Astrocyte of the hippocampus (primary cell): ENCODE measurements at places on chromosomes 16 and 17.

DNA sequence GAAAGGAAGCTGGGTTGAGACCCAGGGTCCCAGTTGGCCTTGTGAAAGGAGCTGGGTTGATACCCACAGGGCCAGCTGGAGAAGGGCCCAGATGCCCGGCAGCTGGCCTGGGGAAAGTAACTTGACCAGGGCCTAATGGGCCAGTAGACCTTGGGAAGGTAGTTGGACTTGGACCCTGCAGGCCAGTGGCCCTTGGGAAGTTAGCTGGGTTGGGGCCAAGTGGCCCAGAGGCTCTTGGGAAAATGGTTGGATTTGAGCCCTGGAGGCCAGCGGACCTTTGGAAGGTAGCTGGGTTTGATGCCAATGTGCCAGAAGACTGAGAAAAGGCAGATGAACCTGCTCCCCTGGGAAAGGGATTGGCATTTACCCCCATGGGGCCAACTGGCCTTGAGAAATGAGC is 13.4 kb downstream of the CHTF8 start:
- no peak for DNase-seq

GRCh38 chr16:76940251-76940650 is 250.7 kb upstream of the MON1B start:
- no peak for DNase-seq

DNA sequence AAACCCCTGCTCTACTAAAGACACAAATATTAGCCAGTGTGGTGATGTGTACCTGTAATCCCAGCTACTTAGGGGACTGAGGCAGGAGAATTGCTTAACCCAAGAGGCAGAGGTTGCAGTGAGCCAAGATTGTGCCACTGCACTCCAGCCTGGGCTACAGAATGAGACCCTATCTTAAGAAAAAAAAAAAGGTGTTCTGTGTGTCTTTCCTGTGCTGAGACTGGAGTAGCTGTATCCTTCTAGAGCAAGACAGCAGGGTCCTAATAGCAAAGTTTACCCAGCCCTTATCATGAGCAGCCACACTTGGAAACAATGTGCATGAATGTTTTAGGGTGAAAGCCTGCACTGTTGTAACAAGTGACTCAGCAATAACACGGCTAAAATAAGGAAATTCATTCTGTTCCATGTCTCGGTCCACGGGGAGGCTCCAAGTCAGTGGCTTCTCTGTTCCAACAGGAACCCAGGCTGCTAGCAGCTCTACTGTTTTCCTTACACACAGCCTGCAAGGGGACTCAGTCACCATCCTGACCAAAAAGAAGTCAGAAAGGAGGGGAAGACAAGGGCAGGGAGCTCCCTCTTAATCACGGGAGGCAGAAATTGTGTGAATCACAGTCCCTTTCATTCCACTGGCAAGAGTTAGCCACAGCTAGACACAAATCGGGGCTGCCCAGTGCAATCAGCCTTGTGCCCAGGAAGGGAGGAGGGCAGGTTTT is 7.1 kb upstream of the SLC5A11 start:
- DNase-seq = peak; percentile 73

DNA sequence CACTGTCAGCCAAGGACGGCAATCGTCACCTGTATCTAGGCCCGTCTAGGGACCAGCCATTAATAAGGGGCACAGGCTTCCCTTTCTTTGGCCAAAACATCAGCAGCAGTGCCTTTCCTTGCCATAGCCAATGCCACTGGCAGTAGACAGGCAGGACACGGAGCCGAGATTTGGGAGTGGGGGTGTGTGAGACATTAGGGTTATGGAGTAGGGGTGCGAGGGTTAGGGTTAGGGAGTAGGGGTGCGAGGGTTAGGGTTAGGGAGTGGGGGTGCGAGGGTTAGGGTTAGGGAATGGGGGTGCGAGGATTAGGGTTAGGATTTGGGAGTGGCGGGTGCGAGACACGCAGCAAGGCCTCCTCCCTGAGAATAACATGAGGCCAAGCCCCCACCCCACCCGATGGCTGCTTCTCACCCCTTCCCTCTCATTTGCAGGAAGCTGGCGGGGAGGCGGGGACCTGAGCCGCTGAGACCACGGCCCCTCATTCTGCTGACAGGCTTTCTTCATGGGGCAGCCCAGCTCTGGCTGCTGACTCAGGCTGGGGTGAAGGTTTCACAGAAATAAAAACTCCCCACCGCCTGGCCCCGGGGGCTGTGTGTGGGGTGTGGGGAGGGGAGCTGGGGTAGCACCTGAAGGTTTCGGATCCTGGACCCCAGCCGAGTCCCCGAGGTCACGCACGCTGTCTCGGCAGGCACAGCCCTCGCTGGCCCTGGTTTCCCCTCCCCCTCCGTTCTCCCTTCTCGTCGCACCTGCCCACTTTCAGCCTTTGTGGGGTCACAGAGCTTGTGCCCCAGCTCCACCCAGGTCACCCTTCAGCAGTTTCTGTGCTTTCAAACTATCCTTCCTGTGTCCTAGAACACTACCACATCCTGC is 93.8 kb downstream of the PGS1 start:
- no peak for DNase-seq

DNA sequence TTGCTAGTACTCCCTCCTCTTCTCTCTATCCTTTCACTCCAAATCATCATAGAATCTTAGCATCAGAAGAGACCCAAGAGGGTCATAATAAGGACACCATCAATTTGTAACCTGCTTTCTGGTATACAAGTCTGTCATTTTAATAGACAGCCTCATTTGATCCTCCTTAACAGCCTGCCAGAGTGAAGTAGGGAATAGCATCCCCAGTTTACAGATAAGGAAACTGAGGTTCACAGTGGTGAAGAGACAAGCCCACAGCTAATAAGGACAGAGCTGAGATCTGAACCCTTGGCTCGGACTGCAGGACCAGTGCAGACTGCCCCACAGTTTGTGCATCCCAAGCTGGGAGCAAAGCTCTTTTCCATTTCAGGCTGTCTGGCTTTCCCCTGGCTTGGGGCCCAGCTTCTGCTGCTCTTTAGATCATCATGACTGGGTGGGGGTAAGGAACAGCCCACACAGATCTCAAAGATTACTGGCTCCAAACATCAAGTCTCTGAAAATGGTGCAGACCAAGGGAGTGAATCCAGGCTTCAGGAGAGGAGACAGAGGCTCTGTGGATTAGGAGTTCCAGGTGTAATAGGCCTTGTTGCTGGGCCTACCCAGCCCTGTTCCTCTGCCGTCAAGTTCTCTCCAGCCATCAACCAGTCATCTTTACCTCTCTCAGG is 10.3 kb upstream of the IGFBP4 start:
- peak; percentile 76 for DNase-seq

- DNase-seq = no peak
These were observed 15.0 kb downstream of the DNAJC7 start for GRCh38 chr17:42002175-42002791.

DNA sequence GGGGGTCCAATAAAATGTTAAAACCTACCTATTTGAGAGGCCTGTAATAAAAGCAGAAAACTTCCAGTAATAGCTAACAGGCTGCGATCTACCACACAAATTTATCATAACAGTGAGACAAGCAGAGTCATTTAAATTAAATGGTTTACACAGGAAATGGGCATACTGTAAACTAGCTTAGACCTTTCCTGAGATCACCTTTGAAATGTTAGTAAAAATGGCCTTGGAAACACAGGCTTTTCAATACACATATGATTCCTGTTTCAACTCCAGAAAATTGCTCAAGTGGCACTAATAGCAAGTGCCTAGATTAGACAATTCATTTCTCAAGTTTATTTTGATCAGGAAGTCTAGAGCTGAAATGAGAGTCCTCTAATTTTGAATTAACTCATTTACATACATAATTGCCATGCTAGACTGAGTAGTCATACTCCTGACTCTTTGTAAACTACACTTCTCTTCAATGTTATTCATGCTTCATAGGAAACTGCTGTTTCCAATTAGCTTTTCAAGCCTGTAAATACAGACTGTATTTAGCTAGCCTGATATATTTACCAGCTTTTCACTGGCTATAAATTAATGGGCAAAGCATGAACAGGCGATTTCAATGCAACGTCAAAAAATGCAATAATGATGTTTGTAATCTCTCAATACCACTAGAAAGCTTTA is 43.3 kb downstream of the PARN start:
- DNase-seq = no peak

GRCh38 chr17:76440751-76441362 is 12.1 kb downstream of the UBE2O start:
- DNase-seq = no peak

DNA sequence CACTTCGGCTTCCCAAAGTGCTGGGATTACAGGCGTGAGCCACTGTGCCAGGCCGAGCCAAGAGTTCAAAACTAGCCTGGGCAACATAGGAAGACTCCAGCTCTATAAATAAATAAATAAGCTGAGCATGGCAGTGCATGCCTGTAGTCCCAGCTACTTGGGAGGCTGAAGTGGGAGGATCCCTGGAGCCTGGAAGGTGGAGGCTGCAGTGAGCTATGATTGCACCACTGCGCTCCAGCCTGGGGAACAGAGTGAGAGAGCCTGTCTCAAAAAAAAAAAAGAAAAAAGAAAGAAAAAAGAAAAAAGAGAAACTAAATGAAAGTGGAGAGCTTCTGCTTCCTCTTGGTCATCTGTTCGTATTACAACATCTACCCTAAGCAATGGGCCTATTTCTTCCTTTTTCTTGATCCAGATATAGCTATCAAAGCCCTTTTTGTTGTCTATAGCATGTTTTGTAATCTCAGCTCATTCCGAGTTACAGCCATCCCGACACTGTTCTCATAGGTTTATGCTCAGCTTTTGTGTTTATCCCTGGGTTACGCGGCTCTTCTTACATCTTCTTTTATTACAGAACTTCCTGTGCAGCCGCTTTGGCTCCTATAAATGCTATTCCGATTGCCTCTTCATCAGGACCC is 14.1 kb upstream of the MAPK3 start:
- no peak for DNase-seq
